ENCODE measurements at places on chromosomes 12 and 14. TPM values are rescaled to one million over a fixed set of nuclear protein-coding genes. Genes with fewer than 3 reads are reported as not detected.

Gene GNS
- 27.2 TPM for total RNA-seq

DNA sequence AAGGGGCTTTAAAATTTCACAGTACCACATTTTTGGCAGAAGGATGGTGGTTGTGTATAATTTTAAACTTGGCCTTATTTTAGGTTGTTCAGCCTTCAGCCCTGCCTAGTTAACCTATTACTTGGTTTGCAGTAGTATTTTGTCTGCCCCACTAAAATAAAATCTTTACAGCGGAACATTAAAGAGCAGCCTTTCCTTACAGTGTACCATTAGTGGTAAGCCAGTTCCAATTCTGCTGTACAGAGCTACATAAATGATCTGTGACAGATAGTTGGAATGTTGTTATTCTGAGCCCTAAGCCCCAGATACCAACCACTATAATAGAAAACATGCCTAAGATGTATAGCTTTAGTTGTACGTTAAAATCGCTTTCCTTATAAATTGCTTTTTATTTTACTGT is 56.2 kb downstream of the SLC38A6 start:
- H3K4me3 ChIP-seq: no peak overlapping the region
- DNase-seq: no peak
- H3K27me3 ChIP-seq: no peaks in the 10 kb centered on the region

DNA sequence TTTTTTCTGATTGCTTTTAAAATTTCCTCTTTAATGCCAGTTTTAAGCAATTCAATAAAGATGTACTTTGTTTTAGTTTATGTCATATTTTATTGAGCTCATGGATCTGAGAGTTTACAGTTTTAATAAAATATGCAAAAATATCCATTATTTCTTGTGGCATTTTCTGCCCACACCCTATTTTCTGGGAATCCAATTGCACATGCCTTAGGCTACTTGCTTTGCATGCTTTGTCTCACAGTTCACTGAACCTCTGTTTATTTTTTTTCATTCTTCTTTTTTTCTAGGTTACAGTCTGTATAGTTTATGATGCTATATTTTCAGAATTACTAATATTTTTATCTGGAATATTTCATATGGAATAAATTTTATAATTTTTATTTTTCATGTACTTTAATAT is 1258.0 kb downstream of the FSCB start:
- no peaks in the 10 kb centered on the region for H3K27me3 ChIP-seq
- H3K4me1 ChIP-seq: no peaks in the 10 kb centered on the region
- H3K27ac ChIP-seq: no peak overlapping the region
- H3K4me3 ChIP-seq: no peak overlapping the region

DNA sequence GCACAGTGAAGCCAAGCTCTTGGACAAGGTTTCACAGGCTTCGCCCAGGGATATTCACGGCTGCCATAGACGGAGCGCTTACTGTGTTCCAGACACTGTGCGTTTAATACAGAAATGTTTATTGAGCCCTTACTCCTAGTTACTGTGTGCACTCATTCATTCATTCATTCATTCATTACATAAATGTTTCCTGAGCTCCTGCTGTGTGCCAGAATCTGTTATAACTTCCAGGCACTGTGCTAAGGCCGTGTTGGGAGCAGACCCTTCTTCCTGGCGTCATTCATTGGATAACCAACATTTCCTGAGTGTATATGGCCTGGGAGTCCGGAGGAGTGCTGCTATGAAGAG is 760 bp upstream of the MED13L start:
- no peak for DNase-seq
- no peaks in the 10 kb centered on the region for H3K27me3 ChIP-seq
- peak overlapping the region; percentile 96 for H3K4me3 ChIP-seq
- no peaks in the 10 kb centered on the region for H3K36me3 ChIP-seq
- H3K27ac ChIP-seq: peak overlapping the region; percentile 20
- peaks cover 14% of the 10 kb centered on the region for H3K4me1 ChIP-seq

GRCh38 chr14:61573321-61573720 is 122.0 kb upstream of the HIF1A start:
- H3K27ac ChIP-seq: peak overlapping the region; percentile 37
- no peak for DNase-seq
- peaks cover 8% of the 10 kb centered on the region for H3K27me3 ChIP-seq
- peaks cover 47% of the 10 kb centered on the region for H3K4me1 ChIP-seq
- no peak overlapping the region for H3K4me3 ChIP-seq

GRCh38 chr12:113475451-113476175 is 3.9 kb upstream of the LHX5 start:
- DNase-seq: no peak
- peaks cover 98% of the 10 kb centered on the region for H3K27me3 ChIP-seq
- H3K27ac ChIP-seq: no peak overlapping the region
- no peaks in the 10 kb centered on the region for H3K4me1 ChIP-seq

Measured in thymus (tissue), 14 donors.